ENCODE measurements at places on chromosomes 5 and 9.

DNA sequence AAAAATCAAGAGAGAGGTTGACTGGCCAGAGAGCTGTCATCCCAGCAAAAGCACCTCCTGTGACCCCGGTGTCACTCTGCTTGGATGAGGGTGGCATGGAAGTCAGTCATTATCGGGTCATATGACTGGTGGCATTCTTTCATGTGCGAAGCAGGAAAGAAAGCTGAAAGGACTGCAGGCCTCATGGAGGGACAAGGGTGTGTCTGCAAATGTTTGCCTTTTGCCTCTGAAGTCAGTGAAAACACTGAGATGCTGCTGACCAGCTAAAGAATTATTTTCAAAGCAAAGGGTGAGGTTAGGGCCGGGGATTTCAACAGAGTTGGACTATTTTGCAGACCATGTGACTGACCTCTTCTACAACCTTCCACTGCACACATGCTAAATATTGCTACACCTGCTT, 298.3 kb downstream of the CSNK1G3 start:
- DNase-seq: no peak

DNA sequence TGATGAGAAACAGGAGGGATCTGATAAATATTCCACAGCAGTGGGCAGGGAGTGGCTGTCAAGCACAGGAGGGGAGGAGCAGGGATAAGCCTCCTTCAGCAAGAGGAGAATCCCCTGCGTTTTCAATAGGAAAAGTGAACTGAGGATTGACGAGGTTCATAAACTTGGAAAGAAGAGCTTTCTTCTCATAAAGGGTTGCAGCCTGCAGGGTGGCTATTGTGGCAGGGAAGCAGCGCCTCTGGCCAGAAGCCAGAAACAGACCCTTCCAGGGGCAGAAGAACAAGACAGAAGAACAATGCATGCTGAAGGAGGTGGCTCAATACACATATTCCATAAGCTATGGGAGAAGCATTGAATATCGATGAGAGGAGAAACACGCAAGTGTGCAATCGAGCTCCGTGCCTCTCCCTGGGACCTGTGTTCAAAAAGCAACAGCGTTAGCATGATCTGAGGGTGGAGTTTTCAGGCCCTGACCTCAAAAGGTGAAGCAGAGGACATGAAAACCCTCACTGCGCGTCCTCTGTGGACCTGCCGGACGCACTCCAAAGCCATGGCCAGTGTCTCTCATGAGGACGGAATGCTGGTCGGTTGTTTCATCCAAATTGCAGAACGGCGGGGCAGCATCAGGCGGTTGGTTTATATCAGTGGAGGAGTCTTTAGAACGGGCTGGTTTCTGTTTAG, 67.6 kb downstream of the ANKRD33B start:
- DNase-seq: no peak

DNA sequence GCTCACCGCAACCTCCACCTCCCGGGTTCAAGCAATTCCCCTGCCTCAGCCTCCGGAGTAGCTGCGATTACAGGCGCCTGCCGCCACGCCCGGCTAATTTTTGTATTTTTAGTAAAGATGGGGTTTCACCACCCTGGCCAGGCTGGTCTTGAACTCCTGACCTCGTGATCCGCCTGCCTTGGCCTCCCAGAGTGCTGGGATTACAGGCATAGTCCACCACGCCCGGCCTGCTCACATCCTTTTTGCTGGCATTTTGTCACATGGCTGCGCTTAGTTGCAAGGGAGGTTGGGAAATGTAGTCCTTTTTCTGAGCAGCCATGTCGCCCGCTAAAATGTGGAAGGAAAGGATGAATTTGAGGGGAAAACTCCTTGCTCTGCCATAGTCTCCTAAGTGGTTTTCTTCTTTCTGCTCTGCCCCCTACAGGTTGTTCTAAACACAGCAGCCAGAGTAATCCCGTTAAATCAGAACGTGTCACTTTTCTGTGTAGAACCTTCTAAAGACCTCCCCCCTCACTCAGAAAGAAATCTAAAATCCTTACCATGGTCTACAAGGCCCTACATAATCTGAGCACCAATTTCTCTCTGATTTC, 57.8 kb upstream of the HSPA9 start:
- DNase-seq: no peak

DNA sequence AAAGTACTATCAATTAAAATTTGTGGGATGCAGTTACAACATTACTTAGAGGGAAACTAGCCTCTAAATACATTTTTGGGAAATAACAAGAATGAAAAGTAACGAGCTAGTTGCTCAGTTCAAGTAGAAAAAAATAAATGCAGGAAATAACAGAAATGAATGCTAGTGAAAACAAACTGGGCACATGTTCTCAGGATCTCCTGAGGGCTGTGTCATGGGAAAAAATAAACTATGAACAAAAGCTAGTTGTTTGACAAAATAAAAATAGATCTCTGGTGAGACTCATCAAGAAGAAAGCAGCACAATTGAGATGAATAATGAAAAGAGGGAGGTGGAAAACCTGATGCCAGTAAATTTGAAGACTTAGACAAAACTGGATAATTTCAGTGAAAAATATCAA, 16.3 kb downstream of the IDNK start:
- DNase-seq: no peak

GRCh38 chr5:139461176-139461575, 1.4 kb downstream of the ECSCR start:
- no peak for DNase-seq

- DNase-seq: no peak
These were observed 229.2 kb upstream of the MAP3K1 start for GRCh38 chr5:56585999-56586691.

- no peak for DNase-seq
These were observed 316.5 kb downstream of the BNC2 start for GRCh38 chr9:16553869-16554540.

- DNase-seq: no peak
These were observed 122.5 kb downstream of the CDH18 start for GRCh38 chr5:19865336-19866089.

DNA sequence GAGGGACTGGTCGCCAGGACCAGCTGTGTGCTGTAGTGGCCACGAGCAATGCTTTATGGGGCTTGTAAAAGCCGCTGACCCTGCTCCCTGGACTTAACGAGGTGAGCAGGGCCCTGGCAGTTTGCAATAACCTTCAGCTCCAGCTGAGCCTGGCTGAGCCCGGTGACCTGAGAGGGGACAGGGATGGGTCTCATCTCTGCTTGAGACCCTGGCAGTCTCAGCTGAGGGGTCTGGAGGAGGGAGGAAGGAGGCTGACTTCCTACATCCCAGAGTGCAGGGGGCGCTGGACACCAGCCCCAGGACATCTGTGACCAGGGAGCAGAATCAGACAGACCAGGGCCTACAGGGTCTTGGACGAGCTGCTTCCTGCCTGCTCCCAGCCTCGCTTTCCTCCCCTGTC, 277.5 kb upstream of the MVB12B start:
- DNase-seq: no peak

GRCh38 chr5:75053304-75054133, 1.2 kb upstream of the GCNT4 start:
- peak; percentile 25 for DNase-seq

DNA sequence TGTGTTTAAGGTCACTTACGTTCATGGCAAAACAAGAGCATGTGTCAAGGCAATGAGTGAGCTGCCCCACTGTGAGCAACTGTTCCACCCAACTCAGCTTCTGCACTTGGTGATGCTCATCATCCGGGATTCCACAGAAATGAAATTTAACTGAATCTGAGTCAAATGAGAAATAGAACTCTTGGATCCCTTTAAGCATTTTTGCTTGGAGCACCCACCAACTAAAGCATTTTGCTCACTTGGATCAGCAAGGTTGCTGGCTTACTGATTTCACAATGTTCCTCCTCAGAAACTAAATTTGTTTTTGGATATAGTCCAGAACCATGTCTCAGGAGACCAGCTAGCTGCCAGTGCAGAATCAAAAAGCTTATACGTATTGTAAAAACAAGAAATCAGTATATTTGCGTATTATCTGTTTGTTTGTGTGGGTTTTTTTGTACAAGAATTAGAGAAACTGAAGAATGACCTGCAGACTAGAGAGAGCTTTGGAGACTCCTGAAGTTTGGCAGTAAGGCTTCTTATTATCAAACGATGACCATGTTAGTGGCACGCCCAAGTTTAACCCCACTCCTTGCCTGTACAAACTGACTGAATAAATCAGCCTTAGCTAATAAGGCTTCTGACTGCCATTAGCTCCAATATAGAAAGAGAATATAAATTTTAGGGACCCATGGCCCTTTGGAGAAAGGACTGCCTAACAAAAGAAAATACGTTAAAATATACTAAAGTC, 153.8 kb upstream of the FST start:
- no peak for DNase-seq

DNA sequence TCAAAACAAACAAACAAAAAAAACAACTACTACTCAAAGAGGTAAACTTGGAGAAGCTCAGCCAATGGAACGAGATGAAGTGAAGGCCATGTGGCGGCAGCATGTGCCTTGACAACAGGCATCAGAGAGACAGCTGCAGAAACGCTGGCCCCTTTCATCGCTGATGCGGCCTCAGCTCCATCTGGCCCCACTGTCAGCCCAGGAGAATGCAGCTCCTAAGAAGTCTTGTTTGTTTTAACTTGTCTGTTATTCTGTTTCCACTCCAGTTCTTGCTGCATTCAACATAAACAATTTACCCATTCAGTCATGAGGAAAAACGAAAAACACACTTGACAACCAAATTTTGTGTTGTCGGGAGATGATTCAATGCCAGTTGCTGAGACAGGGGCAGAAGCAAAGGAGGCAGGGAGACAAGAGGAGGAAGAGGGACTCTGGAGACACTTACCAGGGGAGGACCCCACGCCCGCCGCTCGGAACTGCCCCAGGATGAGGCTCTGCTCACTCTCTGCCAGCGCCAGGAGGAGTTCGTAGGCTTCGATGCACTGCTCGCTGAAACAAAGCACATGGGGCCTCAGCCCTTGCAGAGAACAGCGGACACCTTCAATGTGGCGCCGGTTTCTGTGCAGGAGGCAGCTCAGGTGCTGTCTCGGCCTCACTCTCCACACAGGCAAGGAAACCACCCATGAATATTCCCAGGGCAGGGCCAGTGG, 91.2 kb downstream of the DCP2 start:
- no peak for DNase-seq

- no peak for DNase-seq
These were observed at the start of gene MEF2C for GRCh38 chr5:88883059-88883835. TSS of gene MEF2C (minus strand) at chr5:88883184. CDS start at chr5:88823788, 59,396 bp downstream.

DNA sequence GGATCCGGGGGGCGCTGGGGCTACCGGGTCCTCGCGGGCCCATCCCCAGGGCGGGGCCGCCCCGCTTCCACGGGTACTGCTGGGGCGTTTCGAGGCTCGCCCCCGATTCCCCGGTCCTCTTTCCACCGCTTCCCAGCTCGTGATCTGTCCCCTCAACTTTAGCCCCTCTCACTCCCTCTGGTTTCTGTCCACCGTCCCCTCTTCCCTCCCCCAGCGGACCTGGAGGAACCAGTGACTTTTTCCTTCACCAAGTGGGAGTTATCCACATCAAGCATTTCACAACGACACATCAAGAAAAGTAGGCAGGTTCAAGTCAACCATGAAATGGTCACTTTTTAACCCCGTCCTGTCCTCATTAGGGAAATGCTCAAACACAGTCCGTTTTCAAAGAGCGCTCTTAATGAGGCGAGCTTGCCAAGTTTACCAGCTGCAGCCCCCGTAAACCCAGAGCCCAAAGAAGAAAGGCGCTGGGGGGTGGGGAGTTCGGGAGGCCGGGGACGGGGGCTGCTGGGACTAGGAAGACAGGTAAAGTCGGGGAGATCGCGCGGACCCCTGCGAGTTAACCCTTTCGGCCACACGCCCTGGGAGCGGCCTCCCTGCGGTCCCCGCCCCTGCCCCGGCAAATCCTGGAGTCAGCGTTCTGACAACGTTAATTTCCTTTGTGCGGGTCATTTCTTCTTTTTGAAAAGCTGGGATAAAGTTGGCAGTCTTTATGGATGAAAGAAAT, 2.1 kb upstream of the NFIB start:
- DNase-seq: no peak
